ENCODE measurements at places on chromosomes 13 and 19.

DNA sequence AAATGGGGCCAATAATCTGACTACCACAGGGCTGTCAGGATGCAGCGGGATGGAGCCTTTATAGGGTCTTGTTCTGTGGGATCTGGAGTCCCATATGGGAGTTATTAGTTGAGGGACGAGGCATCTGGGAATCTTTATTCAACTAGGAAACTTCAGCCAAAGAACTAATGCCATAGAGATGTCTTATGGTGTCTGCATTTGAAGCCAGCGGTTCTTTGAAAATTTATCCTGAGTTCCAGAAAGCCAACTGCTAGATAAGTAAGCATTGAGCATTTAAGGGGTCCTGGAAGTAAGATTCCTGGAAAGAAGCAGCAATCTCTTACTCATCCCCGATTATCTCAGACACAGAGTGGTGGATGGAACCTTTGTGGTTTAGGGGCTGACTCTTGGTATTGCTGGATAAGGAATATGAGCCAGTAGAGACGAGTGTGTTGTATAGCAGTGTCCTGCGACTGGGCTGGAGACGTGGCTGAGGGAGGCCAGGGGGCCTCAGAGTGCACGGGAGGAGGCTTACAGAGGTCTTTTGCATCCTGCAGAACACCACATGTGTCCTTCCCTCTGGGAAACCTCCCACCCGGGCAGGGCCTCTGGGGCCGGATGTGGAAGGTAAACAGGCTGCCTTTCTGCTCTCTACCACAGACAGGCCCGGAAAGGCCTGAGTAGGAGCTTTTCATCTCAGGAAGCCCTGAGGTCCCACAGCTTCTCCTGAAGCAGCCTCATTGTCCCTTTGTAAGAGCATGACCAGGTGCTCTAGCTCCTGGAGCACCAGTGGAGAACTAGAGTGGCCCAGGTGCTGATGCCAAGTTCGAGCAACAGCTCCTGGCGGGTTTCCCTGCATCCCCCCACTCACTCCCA is 28.8 kb downstream of the ACTN4 start:
- no peak for DNase-seq

DNA sequence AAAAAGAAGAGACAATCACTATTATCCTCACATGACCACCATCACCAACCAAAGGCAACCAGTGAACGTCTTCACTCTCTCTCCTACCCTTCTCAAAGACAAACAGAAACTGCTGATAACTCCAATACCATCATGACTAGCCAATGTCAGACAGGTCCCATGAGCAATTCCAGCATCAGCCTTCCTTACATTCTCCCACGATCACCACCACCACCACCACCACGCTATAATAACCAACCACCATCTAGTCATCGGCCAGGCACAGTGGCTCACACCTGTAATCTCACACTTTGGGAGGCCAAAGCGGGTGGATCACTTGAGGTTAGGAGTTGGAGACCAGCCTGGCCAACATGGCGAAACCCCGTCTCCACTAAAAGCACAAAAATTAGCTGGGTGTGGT is 3.9 kb downstream of the MYO1F start:
- no peak for DNase-seq

DNA sequence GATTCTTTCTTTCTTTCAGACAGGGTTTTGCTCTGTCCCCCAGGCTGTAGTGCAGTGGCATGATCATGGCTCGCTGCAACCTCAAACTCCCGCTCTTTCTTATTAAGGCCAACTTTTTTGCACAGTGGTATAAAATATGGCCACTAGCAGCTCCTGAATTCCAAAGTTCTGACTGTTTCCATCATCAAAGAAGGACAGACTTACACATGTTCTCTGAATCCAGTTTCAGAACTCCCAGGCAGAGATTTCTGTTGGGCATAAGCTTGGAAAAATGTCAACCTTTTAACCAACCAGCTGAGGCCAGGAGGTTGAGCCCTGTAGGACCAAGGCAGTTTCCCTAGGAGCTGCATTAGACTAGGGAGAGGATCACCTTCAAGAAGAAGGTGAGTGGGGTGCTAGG is 184.1 kb downstream of the HS6ST3 start:
- no peak for DNase-seq

GRCh38 chr13:45034342-45034741 is 45.0 kb downstream of the GPALPP1 start:
- no peak for DNase-seq

DNA sequence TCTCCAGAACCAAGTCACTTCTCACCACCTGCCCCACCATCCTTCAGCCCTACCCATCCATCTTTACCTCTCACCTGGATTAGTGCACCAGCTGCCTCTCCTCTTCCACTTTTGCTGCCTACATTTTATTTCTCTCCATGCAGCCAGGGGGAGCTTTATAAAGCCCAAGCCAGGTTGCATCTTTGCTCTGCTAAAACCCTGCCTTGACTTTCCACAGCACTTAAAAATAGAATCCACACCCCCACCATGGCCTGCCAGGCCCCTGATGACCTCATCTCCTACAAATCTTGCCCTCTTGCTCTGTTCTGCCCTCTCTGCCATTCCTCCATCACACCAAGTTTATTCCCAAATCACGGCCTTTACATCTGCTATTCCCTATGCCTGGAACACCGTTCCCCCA is 1.8 kb downstream of the HOOK2 start:
- DNase-seq = no peak

GRCh38 chr13:98267080-98267912 is 90.2 kb upstream of the RNF113B start:
- no peak for DNase-seq

All from vagina (tissue), 2 donors.